ENCODE measurements at places on chromosomes 3 and 15.
A peak's percentile ranks its signal among the peaks of the same experiment; 100 is the strongest.

DNA sequence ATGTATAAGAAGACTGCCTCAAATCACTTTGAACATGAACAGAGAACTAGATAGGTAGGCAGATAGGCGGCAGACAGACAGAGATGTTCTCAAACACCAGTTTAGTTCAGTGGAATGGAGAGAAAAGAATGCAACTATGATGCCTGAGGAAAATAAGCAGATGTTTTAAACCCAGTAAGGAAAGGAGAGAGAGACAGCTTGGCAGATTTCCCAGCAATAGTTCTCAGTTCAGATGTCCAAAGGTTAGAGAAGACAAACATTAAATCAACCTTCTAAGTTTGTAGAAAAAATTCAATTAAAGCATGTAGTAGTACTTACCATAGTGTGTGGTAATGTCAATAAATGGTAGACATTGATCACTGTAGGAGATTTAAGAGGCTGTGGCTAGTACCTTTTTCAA lies 209.6 kb upstream of the PFN2 start:
- DNase-seq: no peak

- DNase-seq: no peak
Observed at GRCh38 chr3:176953106-176954060, 243.9 kb downstream of the TBL1XR1 start.

DNA sequence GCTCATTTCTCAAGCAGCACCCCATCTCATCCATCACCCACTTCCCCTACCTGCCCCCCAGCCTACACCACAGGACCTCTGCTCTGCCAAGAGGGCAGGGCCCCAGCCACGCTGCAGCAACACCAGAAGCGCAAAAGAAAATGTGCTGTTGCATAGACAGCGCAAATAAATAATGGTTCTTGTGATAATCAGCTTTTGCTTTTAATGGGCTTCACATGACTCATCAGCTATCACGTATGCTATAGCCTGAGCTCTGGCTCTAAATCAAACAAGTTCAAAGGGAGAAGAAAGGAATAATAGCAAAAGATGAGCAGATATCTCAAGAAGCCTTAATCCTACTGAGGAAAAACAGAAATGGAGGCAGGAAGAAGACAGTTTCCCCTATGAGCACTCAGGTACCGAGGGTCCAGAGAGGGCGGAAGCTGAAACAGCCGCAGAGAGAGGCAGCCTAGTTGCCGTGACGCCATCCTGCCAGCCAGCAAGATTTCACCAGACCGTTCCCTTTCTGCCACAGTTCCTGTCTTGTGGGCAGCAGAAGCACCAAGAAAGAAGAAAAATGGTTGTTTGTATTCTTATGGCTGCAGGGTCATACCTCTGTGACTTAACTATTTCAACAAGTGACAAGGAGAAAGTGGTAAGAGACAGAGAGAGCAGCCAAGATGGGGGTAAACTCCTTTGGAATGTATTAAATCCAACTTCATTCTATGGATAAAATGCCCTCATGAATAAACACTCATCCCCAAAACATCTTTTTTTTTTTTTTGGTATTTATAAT lies 22.0 kb downstream of the RAB27A start:
- no peak for DNase-seq

- no peak for DNase-seq
Observed at GRCh38 chr3:175980486-175981090, 1121.5 kb downstream of the NAALADL2 start.

DNA sequence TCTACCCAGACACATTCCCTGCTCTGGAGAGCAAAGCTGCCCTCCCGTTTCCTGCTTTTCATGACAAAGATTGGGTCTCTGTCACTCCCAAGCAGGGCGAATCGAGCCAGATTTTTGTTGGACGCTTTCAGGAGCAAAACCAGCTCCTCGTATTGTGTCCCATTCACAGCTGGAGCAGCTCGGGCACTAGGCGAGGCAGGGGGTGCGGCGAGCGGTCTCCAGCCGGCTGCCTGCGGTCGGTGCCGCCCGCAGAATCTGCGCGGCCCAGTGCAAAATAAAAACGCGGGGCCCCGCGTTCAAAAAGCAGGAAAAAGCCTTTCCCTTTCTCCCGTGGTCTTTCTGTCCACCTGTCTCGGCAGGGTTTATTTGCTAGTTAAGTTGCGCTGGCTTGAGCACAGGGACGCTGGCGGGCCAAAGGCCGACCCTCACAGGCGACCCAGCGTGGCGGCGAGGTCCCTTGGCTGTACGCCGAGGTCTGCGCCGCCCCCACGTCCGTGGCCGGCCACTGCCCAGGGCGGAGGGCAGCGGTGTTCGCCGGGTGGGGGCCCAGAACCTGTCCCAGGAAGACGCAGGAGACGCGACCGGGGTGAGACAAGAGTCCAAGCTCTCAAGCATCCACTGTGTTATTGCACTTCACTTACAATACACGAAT lies 71.2 kb downstream of the CYP19A1 start:
- DNase-seq: no peak

DNA sequence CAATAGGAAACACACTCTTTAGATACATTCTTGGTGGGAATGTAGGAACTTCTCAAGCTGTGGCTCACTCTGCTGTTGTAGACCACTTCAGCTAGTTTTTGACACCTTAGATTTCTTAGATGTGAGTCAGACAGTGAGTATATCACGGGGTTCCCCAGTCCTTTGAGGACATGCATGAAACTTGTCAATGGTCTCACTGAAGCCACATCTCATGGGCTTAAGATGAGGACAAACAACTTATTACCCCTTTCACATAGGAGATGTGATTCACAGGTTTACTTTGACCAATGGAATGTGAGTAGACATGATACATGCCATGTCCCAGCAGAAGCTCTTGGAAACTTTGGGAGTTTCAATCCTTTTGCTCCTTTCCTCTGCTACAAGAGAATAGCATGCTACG lies 325.5 kb downstream of the CHST2 start:
- DNase-seq: no peak

- peak; percentile 26 for DNase-seq
Observed at GRCh38 chr3:71926262-71926600, 141.3 kb upstream of the PROK2 start.

DNA sequence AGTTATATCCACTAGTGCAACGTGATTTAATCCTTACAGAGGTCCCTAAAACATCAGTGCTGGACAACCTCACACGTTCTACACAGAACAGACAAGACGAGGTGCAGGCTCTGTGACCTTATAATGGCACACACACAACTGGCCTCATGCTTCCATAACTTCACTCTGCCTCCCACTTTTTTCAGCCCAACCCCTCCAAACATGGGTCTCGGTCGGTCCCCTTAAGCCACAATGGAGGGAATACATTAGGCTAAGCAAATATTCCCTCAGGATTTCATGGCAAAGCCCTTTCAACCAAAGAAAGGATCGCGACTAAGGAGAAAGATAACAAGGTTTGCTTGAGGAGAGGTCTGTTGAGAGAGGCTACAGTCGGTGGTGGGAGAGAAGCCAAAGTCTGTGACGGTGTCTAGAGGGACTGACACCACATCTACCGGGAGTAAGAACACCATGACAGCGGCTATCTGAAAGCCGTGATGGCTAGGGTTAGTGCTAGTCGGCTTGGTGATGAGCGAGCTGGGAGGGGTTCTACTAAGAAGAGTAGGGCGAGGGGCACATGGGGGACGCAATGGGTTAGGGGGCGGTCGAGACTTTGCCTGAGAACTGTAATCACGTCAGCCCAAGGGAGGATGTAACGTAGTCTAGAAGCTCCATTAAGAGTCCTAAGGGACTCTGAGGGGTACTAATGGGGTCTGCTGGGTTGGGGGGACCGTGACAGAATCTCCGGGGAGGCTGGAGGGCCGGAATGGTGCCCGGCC lies 1.0 kb downstream of the MYO9A start:
- DNase-seq: no peak

DNA sequence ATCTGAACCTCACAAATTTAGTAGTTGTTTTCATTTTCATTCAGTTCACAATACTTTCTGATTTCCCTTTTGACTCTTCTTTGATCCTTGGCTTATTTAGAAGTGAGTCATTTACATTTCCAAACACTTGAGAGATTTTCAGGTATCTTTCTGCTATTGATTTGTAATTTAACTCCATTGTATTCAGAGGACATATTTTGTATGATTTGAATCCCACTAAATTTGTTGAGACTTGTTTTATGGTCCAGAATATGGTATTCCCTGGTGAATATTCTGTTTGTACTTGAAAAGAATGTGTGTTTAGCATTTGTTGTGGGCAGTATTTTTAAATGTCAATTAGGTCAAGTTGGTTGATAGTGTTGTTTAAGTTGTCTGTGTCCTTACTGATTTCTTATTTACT lies 29.6 kb downstream of the FAN1 start:
- DNase-seq: no peak

DNA sequence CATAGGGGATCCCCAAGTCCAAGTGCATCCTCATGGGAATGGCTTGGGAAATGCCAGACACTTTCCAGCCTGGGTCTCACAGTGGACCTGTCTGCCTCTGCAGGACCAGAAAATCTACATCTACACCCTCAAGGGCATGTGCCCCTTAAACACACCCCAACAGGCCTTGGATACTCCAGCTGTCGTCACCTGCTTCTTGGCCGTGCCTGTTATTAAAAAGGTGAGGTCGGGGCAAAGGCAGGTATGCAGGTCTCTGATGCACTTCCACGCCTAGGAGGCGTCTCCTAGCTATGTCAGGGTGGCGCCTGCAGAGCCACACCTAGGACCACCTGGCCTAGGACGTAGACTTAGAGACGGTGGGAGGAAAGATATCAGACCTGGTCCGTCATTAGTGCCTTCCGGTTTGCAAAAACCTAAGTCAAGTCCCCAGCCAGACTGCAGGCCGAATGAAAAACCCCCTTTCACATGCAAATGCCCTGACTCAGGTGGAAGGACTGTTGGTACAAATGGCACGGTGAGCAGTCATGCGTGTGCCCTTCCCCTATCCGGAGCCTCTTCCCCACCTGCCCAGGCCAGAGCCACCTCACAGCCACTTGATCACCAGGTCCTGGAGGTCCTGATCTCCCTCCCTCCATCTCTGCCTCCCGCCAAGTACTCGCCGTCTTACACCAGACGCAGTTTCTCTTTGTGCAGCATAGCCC lies 143.5 kb downstream of the LRRK1 start:
- DNase-seq: no peak

DNA sequence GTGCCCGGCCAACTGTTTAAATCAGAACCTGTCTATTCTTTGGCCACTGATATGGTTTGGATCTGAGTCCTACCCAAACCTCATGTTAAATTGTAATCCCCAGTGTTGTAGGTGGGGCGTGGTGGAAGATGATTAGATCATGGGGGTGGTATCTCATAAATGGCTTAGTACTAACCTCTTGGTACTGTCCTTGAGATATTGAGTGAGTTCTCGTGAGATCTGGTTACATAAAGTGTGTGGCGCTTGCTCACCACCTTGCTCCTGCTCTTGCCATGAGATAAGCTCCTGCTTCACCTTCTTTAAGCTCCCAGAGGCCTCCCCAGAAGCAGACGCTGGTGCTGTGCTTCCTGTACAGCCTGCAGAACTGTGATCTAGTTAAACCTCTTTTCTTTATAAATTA lies 42.4 kb downstream of the REC114 start:
- no peak for DNase-seq

- no peak for DNase-seq
Observed at GRCh38 chr3:125334675-125335560, 40.2 kb downstream of the ZNF148 start.

DNA sequence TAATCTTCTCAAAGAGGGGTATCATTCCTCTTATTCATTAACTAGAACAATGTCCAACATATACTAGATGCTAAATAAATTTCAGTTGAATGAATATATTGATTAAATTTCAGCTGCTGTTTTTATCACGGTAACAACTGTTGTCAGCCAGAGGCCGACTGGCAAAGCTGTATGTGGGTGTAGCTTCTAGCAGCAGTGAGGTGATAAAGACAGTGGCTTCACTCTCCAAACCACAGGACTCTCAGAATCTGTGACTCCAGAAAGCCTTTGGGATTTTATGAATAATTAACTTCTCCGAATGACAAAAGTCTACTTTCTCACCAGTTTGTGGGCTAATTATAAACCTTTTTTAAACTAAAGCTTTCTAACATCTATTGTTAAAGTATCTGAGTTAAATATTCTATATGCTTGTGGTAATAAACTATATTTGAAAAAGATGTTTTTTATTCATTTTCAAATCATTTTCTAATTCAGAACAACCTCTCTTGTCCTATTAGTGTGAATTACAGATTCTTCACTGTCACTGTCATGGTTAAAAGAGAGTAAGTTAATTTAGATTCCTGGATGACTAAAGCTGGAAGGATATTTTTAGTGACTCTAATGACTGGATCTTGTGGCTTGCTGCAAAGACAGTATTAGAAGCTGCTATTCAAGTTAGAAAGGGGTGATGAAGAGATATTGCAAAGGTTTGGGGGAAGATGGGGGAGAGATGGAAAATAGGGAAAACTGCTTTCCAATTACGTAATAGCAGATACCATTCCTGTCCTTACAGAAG lies 796.4 kb upstream of the ARPP21 start:
- DNase-seq: no peak

- DNase-seq: no peak
Observed at GRCh38 chr15:87354661-87355410, 901.7 kb downstream of the NTRK3 start.

- DNase-seq: no peak
Observed at GRCh38 chr3:30167541-30168011, 438.8 kb upstream of the TGFBR2 start.

DNA sequence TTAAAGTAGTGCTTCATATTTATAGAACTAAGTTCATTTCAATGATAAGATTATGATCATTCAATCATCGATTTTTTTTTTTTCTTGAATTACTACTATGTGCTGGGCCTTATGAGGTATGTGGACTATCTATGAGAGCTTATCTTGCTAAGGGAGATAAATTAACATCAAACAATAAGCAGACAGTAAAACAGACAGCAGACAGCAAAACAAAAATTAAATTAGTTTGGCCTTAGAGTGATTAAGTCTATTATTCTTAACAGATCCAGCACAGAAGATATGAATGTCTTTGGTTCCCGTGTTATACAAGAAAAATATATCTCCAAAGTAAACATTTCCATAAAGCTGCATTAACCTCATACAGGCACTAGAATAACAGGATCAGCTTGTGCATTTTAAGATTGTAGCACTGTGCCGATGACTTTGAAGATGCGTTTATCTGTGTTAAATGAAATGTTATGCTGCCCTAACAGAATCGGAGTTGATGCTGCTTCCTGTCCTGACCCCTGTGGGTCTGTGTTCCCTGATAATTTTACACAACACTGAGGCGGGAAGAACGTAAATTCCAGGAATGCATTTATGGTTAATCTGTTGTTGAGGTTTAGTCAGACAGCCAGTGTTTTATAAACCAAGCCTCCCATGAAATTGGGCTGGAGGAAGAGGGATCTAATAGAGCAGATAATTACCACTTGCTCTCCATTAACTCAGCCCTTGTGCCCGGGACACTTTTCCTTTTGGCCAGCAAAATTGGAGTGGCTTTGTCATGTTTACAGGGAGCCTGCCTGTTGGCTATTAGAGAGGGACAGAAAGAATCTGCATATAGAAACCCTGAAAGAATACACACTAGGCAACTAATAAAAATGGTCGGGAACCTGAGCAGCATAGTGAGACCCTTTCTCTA lies 80.8 kb downstream of the GHSR start:
- no peak for DNase-seq

- DNase-seq: no peak
Observed at GRCh38 chr15:25900901-25901300, 37.8 kb upstream of the ATP10A start.

GRCh38 chr3:114841515-114841914 lies 305.6 kb downstream of the ZBTB20 start:
- no peak for DNase-seq

GRCh38 chr3:182957676-182958266 lies 22.6 kb downstream of the DCUN1D1 start:
- DNase-seq: no peak

- DNase-seq: no peak
Observed at GRCh38 chr3:139482206-139482605, 5.9 kb upstream of the RBP2 start.

- no peak for DNase-seq
Observed at GRCh38 chr15:62544446-62544845, 379.4 kb upstream of the C2CD4B start.

Data from NCI-H187 treated with DMSO at 0.1 percent for 48 hours (cell line).